H9 (cell line): ENCODE measurements at places on chromosomes 11 and 22. TPM values are rescaled to one million over a fixed set of nuclear protein-coding genes. Genes with fewer than 3 reads are reported as not detected.

OR8G1 gene
- total RNA-seq = not detected in 2 replicates

DNA sequence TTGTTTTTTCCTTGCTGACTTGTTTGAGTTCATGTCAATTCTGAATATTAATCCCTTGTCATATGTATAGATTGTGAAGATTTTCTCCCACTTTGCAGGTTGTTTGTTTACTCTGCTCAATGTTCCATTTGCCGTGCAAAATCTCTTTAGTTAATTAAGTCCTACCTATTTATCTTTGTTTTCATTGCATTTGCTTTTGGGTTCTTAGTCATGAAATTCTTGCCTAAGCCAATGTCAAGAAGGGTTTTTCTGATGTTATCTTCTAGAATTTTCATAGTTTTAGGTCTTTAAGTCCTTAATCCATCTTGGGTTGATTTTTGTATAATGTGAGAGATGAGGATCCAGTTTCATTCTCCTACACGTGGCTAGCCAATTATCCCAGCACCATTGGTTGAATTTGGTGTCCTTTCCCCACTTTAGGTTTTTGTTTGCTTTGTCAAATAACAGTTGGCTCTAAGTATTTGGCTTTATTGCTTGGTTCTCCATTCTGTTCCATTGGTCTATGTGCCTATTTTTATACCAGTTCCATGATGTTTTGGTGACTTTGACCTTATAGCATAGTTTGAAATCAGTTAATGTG lies 163.1 kb upstream of the PGR start:
- no peak for DNase-seq

DNA sequence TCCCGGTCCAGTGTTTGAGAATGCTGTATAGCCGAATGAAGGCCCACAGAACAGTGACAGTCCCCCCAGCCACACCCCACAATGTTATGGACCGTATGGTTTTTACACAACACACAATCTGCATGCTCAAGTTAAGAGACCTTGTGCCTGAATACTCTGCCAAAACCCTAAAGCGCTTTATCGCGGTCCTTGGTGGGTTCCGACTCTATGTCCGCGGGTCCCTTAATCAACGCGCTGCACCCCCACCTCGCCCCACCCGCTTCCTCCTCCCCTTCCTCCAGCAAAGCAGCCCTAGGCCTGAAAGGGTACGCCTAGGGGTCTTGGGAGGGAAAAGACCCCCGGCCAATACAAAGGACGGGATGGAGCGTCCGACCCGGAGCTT lies 442 bp downstream of the COPB1 start:
- DNase-seq = peak; percentile 35

SCGB2A2 gene
- not detected in 2 replicates for total RNA-seq

- DNase-seq = peak; percentile 15
Measured at GRCh38 chr11:8290081-8290810, 26.6 kb upstream of the LMO1 start.

GRCh38 chr11:67022341-67022933 lies 497 bp upstream of the SYT12 start:
- no peak for DNase-seq

- DNase-seq = no peak
Measured at GRCh38 chr11:13952221-13952620, 10.3 kb upstream of the SPON1 start.

DNA sequence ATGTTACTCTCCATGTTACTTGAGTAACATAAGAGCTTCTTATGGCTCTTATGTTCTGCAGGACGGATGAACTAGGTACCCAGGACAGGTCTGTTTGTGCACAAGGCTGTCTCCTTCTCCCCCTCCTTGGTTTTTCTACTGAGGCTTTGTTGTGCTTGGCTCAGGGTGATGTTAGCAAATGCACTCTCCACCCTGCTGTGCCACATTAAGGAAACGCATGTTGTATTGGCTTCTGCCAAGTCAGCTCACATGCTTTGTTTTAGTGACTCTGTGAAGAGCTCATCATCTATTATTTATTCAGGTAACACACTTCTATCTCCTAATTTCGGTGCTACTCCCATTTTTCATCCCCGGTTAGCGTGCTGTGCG lies 108.3 kb downstream of the PTPRJ start:
- DNase-seq = no peak

CYB5R2 gene
- total RNA-seq = 44.5 and 48.0 TPM in 2 replicates

- no peak for DNase-seq
Measured at GRCh38 chr22:45376009-45376408, 37.4 kb downstream of the SMC1B start.
